ENCODE measurements at places on chromosomes 11 and 22.

DNA sequence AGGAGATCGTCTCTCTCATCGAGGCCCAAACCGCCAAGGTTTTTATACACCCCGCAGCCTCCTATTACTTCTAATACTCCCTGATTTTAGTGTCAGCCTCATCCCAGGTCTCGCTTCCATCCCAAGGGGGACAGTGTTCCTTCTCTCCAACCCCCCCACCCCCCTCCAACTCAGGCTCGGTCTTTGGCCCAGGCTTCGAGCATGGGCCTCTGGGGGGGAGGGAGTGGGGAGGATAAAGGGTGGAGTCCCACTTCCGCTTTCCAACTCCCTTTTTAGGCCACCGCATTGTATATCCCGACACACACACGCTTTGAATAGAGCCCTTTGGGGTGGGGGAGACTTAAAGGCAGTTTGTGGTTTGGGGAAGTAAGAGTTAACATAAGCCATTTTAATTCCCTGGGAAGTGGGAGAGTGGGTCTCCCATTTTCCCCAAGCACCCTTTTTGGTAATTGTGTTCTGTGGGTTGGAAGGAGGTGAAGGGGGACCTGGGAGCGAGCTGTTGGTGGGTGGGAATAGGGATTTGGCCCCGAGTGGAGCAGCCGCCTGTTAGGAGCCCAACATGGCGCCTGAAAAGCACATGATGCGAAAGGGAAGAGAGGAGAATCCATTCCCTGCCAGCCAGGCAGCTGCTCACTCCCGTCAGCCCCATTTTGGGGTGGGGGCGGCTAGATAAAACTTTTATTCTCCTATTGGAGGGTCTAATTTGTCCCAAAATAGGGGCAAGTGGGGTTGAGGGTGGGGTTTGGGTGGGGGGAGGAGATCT is 844 bp downstream of the PCF11 start:
- peak; percentile 32 for DNase-seq

DNA sequence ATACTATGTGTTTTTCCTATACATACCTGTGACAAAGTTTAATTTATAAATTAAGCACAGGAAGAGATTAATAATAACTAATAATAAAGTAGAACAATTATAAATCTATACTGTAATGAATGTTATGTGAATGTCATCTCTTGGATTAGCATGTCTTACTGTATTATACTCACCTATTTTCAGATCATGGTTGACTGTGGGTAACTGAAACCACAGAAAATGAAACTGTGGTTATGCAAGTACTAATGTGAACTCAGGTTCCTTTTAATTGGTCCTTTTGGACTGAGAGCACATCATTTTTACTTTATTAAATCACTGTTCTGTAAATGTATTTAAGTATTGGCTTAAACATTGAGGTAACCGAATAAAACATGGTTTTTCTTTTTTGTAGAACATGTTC is 108.8 kb downstream of the PPP6R3 start:
- no peak for DNase-seq

DNA sequence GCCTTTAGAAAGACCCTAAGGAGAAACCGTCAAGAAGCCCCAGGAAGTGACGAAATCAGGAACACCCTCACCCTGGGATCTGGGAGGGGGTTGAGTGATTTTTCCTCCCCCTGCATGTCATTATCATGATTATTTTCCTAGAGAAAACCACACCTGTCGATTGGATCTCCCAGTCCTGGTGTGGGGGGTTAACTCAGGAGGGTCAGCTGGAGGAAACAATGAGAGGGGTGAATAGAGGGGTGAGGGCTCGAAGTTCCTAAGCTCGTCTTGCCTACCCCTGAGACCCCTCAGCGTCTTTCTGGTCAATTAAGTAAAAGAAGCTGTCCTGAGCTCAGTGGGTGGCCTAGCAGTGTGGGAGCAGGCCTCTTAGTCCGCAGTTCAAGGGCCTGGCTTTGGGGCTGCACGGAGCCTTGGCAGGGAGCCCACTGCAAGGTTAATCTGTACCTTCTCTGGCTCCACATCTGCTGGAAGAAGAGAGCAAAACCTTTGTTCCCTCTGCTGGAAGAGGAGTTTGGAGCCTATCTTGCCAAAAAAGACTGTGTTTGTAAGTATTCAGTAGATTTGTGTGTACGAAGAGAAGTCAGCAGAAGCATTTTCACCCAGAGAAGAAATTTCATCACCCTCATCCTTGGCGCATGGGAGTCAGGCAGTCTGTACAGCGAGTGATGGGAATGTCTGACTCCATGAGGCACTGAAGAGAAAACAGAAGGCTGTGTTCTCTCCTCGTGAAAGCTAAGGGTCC is 34.2 kb upstream of the FTH1 start:
- peak; percentile 55 for DNase-seq

DNA sequence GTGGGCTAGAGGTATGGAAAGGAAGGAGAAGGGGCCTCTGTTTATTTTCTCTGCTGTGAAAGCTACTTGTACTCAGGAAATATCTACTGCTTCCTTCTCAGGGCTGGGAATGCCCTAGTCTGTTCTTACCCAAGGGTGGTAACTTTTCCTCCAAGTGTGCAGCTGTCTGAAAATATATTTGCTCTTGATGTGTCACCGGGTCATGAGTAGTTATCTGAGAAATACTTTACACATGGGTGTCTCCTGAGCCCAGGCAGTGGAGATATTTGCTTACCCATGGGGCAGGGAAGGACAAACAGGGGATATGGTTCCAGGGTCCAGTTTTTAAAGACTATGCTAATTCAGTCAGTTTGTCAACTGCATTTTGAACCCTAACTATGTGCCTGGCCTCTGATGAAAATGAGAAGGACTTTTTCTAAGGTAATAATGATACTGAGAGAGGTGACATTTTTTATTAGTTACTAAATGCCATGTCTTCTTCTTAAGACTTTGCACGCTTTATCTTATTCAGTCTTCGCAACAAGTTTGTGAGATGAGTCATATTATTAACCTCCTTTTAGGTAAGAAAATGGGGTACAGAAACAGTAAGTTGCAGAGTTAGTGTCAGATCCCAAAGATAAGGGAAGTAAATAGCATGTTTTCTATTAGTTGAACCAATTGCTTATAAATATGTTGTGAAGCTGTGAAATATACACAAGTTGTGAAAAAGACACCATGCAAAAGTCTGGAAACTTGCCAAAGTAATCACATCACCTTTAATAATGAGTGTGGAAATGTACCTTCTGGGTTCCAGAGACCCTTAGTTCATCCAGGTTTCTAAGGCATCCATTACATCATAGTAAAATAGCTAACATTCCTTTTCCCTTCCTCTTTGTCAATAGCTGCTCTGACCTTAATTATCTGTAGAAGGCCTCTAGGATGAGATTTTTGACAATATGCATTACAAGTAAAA is 22.9 kb downstream of the SYTL2 start:
- DNase-seq = peak; percentile 28

DNA sequence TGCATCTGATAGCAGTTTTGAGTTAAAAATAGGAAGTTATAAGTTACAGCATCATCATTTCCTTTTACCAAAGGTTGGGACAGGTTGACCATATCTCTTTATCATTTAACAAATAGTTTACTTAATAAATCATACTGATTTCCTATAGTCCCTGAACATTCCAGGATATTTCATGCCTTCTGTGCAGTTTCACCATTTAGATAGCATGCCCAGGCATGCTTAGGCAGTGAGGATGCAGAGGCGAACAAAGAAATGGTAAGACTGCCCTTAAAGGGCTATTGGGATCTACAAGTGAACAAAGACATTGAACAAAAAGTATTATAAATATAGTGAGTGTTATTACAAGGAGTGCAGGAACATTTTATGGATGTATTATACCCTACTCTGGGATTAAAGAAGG is 96.4 kb downstream of the PRMT3 start:
- DNase-seq = no peak

DNA sequence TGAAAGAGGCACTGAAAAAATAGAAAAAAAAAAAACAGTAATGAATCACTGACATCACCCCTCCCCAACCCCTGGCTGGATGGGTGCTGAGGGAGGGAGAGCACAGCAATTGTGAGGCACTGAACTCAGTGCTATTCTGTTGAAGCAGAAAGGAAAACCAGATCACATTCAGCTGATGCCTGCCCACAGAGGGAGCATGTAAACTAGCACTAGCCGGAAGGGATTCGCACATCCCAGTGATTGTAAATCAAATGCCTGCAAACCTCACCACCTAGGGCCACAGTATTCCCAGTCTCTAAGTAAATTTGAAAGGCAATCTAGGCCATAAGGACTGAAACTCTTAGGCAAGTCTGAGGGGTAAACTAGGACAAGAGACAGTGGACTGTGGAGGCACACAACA is 772.0 kb upstream of the CCDC179 start:
- no peak for DNase-seq

- no peak for DNase-seq
These were observed 8.7 kb upstream of the CARD18 start for GRCh38 chr11:105148241-105148640.

DNA sequence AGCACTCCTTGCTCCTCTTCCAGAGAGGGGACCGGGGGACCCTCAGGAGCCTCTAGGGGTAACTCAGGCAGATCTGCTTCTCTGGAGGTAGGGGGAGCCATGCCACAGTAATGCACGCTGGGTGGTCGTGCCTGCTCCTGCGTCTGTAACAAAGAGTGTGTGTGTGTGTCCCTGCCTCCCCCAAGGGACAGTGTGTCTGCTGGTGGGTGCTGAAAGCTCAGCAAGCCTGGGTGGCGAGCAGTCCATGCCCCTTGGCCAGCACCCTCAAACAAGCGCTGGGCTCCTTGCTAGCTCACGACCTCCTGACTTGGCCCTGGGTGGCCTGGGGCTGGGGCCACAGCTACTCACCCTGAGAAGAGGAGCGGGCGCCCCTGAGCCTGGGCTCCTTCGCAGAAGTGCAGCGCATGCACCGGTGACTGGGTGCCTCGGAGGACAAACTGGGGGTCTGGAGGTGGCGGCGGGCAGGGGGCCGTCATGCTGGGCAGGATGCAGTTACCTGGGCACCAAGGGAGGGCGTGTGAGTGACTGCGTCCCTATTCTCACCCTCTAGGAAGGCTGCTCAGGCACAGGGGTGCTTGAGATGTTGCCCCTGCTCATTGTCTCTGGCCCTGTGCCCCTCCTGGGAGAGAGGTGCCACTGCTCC is 33.7 kb downstream of the GNB1L start:
- no peak for DNase-seq
